ENCODE measurements at places on chromosomes 3 and 15.

DNA sequence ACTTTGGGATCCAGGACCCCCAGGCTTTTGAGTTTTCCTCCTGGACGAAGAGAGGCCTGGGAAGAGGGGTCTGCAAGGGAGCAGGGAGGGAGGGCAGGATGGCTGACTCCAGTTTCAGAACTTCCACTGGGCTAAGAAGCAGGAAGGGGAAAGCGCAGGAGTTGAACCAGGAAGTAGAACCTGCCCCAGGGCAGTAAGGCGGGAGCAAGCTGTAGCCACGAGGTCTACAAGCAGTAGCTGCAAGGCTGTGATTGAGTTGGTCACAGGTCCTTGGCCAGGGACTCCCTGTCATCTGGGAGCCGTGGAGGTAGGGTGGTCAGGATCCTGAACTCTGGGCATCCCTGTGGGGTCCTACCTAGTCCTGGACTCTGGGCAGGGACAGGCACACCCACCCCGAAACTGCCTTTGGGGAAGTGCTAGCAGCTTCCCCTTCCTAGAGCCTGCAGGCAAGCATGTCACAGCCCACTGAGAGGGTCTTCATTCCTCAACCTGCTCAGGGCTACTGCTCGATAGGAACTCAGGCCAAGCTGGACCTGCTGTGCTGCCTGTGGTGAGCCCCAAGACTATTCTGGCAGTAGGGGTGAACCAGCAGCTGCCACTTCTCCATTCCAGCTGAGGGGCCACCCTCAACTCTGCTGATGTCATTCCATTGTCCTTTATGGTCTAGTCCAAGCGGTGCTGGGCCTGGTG, 5.8 kb upstream of the GNAI2 start:
- no peak for DNase-seq

GRCh38 chr15:93358166-93359059, 269.4 kb upstream of the RGMA start:
- DNase-seq, result no peak

GRCh38 chr3:39347586-39347876, 18.0 kb downstream of the CCR8 start:
- no peak for DNase-seq

DNA sequence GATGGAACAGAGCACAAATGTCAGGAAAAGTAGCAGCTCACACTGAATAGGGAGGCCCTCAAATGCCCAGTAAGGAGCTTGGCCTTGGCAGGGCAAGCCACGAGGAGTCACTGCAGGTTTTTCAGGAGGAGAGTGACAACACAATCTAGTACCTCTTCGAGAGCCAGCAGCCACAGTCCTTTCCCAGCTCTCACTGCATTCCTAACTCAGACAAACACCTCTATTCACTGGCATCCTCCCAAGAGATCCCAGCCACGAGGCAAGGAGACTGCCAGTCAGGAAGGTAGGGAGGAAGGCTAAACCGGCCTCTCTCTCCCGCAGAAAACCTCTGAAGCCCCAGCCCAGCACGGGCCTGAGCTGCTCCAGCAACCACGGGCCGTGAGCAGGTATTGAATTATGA, 146.0 kb upstream of the SMAD3 start:
- DNase-seq, result no peak
